ENCODE measurements at places on chromosomes 11 and 22.

- no peak for DNase-seq
These were observed 79.4 kb downstream of the PRR5L start for GRCh38 chr11:36375353-36376008.

DNA sequence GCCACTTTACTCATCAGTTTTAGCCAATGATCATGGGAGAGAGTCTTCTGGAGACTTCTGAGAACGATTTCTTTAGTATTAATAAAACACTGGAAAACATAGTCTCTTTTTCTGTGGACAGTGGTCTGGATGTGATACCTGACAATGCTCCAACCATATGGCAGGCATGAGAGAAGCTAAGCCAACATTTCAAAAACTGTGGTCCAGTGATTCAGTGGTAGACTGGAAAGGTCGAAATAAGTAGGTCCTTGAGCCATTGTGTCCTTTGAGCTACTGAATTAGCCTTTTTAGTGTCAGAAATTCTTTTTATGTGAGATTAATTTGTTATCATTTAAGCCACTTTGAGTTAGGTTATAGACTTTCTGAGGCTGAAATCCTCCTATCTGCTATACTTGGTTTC is 197.7 kb upstream of the CTSC start:
- no peak for DNase-seq

GRCh38 chr22:32862936-32863661 is 61.6 kb downstream of the TIMP3 start:
- DNase-seq, result peak; percentile 7

DNA sequence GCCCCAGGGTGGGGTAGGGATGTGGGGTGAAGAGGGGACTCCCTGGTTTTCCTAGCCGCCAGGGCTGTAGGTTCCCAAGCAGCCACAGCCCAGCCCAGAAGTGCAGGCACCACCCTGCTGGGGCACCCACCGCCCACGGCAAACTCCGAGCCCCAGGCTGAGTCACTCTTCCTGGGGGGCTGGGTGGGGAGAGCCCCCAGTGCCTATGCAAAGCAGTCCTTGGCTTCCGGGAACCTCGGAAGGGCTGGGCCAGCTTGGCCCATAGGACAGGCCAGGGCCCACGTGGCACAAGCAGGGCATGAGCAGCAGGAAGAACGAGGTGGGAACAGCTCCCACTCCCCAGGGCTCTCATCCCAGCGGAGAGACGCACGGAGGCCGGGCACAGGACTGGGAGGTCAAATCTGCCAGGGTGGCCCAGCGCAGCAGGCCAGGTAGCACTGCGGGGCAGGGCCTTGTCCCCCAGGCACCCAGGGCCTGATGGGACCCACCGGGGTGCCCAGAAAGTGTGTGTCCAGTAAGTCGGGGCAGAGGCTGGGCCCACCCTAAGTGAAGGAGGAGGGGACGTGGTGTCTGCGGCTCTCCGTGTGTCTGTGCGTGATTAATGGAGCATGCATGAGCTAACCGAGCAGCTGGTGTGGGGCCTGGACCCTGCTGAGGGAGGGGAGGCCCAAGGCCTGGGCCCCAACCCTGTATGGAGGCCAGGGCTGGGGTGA is 4.6 kb upstream of the IL17REL start:
- no peak for DNase-seq

- no peak for DNase-seq
These were observed 2.3 kb downstream of the CTSC start for GRCh38 chr11:88335284-88335683.

GRCh38 chr11:27963370-27963769 is 144.6 kb downstream of the KIF18A start:
- DNase-seq, result no peak

GRCh38 chr11:120712881-120713280 is 201.3 kb downstream of the GRIK4 start:
- no peak for DNase-seq

DNA sequence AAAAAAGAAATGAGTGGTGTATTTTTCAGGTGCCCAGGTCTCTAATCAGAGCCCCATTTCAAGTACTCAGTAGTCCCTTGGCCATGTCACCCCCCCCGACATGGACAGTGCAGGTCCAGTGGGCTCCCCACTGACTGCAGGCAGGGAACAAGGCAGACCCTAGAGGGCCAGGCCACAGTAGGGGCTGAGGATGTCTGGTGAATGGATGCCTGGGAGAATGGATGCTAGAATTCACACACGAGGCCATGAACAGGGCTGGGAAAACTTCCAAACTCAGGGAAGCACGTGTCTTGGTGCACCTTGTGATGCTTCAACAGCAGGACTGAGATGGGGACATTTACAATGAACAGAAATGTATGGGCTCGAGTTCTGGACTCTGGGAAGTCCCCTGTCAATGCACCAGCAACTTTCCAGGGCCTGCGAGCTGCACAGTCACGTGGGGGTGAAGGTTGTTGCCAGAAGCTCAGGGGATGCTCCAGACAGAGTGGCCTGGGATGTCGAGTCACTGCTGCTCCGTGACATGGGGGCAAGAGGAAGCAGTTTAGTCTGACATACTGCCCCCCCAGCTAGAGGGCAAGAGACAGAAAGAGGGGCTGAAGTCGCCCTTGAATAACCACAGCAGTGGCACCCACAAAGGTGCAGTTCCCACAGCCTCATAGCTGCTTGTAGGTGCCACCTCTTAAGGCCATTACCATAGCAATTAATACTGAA is 3.1 kb downstream of the APOBEC3G start:
- no peak for DNase-seq

GRCh38 chr11:115127790-115128189 is 376.4 kb downstream of the CADM1 start:
- no peak for DNase-seq

Measured in mesendoderm (in vitro differentiated cells).